ENCODE measurements at places on chromosomes 4 and X.

DNA sequence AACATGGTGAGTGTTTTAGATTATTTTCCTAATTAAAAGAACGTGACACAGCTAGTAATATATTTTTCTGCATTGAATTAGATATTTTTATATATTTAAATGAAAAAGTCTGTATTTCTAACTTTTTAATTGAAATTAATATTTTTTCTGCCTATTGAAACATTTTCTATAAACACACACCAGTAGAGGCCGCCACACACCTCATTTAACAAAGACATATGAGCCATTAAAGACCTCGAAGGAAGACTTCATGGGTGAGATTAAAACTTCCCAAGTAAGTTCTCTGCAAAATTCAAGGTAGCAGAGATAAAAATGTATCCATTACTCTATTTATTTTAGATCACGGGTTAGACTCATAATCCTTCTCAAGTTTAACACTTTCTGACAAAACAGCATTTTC is 8.3 kb downstream of the SLITRK2 start:
- no peak for DNase-seq

DNA sequence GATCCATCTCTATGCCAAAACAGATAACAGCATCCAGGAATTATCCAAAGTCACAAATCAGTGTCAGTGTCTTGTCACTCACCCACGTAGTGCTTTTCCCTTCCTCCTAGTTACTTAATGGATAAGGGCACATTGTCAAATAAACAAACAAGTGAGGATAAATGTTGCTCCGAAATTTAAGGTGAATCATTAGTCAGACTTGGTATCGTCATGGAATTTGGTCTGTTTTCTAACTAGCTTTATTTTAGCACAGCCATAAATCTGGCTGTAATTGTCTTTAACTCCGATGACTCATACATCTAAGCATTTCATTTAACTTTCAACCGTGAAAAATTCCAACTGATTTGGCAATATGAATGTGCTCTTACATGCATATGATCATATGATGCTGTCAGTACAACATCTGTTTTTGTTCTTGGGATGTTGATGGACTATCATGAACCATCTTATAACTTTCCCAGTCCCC is 83.3 kb downstream of the SNCA start:
- no peak for DNase-seq

DNA sequence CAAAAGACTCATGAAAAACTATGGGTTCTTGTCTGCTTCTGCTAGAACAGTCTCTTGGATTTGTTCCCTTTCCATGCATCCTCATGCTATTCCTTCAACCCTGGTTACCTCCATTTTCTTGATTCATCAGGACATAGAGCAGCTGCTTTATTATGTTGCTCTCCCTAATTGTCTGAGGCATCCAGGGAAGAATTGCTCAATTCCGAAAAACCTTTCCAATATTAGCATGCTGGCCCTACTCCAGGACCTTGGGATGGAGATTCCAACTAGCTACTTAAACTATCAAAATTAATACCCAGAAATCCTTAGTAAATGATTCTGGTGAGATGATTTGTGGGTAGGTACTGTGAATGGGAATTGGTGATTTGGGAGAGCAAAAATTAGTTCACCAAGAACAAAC is 56.6 kb upstream of the FAM47B start:
- DNase-seq, result no peak

DNA sequence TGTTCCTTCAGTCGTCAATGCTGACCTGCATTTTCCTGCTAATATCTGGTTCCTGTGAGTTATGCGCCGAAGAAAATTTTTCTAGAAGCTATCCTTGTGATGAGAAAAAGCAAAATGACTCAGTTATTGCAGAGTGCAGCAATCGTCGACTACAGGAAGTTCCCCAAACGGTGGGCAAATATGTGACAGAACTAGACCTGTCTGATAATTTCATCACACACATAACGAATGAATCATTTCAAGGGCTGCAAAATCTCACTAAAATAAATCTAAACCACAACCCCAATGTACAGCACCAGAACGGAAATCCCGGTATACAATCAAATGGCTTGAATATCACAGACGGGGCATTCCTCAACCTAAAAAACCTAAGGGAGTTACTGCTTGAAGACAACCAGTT is 12.6 kb downstream of the TLR8 start:
- no peak for DNase-seq

DNA sequence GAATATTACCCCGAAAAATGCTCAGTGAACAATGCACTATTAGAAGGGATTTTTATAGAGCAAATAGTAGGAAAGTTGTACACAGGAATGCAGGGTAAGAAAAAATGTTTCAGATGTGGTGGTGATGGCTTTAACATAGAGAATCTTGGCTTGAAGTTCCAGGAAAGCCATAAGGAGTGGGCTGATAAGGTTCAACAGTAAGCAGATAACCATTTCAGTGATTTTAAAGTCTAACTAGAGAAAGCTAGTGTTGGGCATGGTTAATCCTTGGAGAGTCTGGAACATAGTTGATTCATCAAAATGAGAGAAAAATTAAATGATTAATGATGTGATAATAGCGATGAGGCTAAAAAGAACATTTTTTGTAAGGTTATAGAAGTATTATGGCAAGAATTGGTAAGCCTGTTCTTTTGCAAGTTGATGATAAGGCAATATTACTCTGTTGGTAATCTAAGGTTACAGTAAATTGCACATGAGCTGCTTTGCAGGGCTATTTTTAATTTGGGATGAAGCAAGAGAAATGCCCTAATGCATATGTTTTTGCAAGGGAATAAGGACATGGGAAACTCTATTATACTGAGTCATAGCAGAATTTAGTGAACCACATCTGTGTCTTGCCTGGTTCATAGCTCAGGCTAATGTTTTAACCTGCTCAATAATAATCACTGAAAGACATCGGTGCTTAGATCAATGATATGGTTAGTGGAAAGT is 44.3 kb downstream of the GALNTL6 start:
- DNase-seq, result no peak

GRCh38 chr4:114563536-114564315 is 34.9 kb upstream of the UGT8 start:
- DNase-seq, result no peak

- DNase-seq, result no peak
Observed at GRCh38 chr4:25223802-25224375, 9.9 kb upstream of the PI4K2B start.

DNA sequence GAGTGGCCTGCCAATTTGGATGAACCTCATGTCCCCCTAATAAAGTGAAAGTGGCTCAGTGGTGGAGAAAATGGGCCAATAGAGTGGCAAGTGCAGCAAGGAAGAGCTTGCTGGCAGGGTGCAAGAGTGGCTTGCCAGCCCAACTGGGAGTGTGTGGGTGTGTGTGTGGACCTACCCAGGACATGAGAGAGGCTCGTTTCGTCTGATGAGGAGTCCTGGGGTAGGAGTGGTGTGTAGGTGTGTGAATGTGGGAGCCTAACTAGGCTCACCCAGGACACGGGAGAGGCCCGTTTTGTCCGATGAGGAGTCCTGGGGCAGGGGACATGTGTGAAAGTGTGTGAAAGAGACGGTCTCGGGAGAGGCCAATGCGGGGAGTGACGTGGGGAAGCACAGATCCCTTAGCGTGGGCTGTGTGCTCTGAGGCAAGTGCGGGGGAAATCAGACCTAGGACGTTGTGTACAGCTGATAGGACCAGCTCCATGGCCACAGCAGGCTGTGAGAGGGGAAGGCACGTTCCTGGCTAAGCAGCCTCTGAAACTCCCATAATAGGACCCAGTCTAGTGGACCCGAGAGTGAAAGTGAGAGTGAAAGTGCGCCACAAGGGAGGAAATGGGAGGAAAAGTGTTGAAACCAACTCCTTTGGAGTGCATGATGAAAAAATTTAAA is 5.3 kb downstream of the GAGE10 start:
- DNase-seq, result no peak

- no peak for DNase-seq
Observed at GRCh38 chrX:121987163-121987562, 939.8 kb downstream of the GLUD2 start.

DNA sequence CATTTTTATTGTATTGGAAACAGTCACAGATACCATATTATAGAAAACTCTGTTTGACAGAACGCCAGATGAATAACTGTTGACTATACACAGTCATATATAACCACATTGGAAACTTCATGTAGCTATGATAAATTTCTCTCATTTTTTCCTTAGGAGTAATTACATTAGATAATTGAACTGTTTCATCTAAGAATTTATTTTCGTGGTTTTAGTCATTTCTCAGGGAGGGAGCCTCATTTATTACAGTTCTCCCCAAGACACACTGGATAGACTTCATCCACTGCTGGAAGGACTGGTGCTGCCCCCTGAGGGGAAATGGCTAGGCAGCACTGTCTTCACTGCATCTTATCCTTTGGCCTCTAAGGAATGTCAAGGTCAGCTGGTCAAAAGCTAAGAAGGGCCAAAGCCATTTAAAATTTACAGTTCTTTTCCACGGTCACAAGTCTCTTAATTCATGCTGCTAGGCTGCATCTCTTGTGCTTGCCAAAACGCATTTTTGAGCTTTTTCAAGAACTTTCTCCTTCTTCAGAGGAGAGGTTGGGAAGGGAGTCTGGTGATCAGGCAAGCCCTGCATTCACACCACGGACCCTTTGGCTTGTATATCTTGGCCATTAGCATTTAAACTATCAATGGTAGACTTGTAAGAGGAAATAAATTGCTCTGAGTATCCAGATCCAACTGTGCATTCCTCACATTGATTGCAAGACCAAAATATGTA is 145.1 kb downstream of the CBR4 start:
- no peak for DNase-seq

- peak; percentile 52 for DNase-seq
Observed at GRCh38 chrX:150693725-150694574, 754 bp downstream of the MTMR1 start.

- DNase-seq, result no peak
Observed at GRCh38 chr4:113739197-113739596, 22.3 kb downstream of the CAMK2D start.

- DNase-seq, result no peak
Observed at GRCh38 chrX:113473418-113473817, 632.8 kb upstream of the AMOT start.

DNA sequence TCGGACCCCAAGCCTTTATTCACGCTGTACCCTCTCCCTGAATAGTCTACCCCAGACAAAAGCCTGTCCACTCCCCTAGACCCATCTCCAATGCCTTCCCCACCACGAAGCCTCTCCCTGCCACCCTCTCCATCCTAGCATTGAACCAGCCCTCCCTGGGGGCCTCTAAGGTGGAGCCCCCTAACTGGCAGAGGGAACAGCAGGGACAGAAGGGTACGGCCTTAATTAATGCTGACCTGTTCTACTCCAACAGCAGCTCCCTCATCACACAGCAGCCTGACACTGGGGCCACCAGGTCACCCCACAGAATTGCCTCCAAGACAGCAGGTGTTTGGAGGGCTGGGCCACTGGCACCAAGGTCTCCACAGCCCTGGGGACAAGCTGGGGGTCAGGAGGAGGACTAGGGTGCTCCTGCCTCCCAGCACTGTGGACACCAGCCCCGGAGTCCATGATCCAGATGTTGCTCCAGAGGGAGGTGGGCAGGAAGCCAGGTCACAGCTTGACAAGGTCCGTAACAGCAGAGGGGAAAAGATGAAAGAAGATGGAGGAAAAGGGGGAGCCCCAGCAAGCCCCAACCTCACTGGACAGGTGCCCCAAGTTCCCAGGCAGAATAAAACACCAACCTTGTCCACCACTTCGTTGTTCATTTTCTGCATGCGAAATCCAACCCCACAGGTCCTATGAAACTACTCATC is 3.7 kb downstream of the CRMP1 start:
- no peak for DNase-seq

- no peak for DNase-seq
Observed at GRCh38 chr4:12697970-12698369, 786.2 kb downstream of the RAB28 start.

GRCh38 chr4:80237992-80238391 is 28.5 kb upstream of the FGF5 start:
- DNase-seq, result no peak

- peak; percentile 17 for DNase-seq
Observed at GRCh38 chrX:47568656-47569295, 7.8 kb downstream of the ARAF start.

GRCh38 chr4:108427946-108428485 is 192.4 kb upstream of the RPL34 start:
- DNase-seq, result no peak

DNA sequence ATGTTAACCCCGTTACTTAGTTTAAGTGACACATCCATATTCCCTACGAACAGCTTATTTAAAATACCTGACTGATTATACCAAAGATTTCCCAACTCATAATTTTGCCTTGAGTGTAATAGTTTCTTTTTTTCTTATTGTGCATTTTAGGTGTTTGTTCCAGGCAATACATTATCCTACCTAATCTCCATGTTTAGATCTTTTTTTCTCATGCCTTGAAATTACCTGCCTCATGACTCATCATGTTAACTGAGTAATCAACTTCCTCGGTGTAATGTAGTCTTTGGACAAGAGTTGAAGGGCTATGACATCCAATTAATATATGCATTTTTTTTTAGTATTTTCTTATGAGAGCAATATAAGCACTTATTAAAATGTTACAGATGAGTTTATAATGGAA is 228.7 kb upstream of the ANKRD50 start:
- no peak for DNase-seq

- DNase-seq, result no peak
Observed at GRCh38 chr4:41625531-41625930, 87.6 kb downstream of the LIMCH1 start.

DNA sequence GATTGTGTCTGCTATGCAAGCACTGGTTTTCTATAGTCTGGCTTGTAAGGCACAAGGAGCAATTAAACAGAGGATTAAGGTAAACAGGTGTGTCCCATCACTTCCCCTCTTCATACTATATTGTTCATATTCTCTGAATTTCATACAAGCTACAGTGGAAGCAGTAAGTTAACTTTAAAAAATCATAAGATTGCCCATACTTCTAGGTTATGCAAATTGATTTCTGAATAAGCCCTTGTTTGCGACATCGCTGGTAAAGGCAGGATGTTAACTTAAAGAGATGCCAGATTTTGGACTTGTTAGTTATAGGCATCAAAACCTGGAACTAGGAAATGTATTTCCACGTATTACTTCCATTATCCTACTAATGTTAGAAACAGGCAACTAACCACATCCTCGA is 1.0 kb upstream of the TMEM131L start:
- no peak for DNase-seq

DNA sequence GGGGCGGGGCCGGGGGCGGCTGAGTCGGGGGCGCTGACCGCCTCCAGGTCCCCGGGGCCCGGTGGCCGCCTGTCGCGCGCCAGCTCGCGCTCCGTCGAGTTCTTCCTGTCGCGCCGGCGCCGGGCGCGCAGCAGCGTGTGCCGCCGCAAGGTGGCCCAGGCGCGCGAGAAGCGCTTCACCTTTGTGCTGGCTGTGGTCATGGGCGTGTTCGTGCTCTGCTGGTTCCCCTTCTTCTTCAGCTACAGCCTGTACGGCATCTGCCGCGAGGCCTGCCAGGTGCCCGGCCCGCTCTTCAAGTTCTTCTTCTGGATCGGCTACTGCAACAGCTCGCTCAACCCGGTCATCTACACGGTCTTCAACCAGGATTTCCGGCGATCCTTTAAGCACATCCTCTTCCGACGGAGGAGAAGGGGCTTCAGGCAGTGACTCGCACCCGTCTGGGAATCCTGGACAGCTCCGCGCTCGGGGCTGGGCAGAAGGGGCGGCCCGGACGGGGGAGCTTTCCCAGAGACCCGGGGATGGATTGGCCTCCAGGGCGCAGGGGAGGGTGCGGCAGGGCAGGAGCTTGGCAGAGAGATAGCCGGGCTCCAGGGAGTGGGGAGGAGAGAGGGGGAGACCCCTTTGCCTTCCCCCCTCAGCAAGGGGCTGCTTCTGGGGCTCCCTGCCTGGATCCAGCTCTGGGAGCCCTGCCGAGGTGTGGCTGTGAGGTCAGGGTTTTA is 1.5 kb downstream of the ADRA2C start:
- no peak for DNase-seq

GRCh38 chr4:133483600-133484246 is 334.6 kb downstream of the PCDH10 start:
- no peak for DNase-seq
